ENCODE measurements at places on chromosomes 12 and 14.

GRCh38 chr12:97323154-97323553 is 139.4 kb upstream of the RMST start:
- DNase-seq = no peak

- DNase-seq = no peak
These were observed 43.1 kb upstream of the DICER1 start for GRCh38 chr14:95200404-95200803.

GRCh38 chr12:27398466-27398865 is 48.1 kb upstream of the SMCO2 start:
- DNase-seq = no peak

GRCh38 chr12:10673659-10674384 is at the start of gene STYK1:
STYK1 (minus strand) TSS chr12:10674052; CDS start chr12:10634618, 39,434 bp downstream.
- peak; percentile 67 for DNase-seq

DNA sequence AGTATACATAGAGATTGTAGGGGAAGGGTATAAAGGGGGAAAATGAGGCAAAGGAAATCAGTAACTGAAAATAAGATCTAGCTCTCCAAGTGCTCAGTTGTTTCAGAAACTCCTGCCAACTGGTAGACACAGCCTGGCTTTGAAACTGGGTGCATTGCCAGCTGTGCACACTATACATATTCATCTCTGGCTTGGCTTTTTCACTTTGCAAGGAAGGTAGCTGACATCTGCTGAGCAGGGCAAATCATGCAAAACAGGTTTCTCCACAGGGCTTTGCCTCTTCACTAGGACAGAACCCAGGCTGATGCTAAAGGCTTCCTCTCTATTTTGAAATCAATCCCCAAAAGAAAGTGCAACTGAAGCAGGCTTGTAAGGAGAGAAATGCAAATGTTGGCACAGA is 101.5 kb downstream of the HELB start:
- DNase-seq = no peak

DNA sequence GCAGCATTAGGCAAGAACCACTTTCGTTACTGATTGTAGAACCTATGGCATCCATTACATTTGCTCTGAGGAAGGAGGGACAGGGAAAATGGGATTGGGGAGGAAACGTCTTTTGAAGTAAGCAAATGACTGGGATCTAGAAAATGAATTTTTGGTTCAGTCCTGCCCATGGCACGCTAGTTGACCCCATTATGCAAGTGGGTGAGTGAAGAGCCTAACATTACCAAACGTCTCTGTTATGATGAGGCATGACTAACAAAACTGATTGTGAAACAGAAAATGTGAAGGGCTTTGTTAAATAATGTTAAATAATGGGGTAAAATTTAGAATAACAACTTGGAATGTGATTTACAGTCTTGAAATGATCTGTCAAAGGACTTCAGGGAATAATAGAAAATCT is 38.9 kb downstream of the CPSF2 start:
- DNase-seq = no peak

DNA sequence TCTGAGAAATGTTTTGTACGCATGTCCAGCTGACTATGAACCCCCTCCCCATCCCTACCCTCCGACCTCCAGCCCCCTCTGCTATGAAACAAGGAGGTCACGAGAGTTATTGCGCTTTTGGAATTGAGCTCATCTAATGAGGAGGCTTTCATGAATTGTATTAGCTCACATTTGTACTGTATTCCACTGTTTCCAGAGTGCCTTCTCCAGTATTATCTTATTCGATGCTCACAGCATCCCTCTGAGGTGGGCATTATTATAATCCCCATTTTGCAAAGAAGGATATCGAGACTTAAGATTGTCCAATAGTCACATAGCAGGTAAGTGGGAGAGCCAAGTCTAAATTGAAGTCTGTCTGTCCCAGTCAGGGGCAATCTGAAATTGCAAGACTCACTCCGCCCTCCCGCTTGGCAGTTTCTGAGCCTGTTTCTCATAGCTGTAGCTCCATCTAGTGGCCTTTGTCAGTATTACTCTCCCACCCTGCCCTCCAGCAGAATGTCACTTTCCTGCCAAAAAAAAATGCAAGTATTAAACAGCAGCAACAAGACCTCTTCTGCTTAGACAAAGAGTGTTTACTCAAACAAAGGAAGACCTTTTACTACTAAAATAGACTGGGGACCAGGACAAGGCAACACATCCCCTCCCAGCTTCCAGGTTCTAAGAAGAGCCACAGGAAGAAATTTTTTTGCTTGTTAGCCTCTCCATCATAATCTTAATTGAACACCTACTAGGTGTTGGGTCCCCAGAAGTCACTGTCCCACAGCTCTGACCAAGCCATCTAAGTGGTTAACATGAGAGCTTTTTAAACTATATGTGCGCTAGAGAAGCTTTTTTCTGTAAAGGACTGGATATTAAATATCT is 48.6 kb upstream of the TMEM233 start:
- peak; percentile 13 for DNase-seq

DNA sequence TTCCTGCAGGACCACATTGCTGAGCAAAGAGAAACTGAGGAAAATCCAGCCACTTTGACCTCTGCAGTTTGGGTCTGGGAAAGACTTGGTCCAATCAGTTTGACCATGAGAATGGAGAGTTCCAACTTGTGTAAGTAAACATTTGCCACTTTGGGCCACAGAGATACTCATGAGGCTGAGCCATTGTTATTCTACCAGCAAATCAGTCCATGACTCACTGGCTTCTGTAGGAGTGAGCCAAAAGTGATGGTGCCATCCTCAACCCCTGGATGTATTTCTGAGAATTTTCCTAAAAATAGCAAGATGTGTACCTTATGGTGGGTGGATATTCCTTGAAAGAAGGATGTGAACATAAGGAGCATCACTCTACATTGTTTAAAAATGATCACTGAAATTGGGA is 192.9 kb upstream of the OR4E1 start:
- DNase-seq = no peak

DNA sequence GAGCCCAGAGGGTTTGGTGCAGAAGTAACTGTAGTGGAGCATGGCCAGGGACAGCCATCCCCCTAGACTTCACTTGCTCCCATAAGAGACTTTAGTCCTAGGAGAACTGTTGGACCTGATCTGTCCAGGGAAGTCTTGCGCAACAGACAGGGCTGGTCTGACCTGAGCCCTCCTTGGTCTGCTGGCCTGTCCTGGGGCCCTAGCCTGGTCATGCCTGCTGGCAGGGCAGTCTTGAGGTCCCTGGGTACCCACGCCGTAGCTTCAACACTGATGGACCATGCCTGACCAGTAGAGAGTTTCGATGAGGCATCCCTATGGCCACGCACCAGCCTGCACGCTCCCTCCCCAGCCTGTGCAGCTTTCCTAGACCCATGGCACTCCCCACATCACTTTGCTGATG is 305.7 kb downstream of the GPHN start:
- DNase-seq = no peak

GRCh38 chr14:91925001-91925726 is 22.3 kb downstream of the FBLN5 start:
- DNase-seq = no peak

- DNase-seq = no peak
These were observed 1.6 kb downstream of the FERMT2 start for GRCh38 chr14:52949249-52949648.

DNA sequence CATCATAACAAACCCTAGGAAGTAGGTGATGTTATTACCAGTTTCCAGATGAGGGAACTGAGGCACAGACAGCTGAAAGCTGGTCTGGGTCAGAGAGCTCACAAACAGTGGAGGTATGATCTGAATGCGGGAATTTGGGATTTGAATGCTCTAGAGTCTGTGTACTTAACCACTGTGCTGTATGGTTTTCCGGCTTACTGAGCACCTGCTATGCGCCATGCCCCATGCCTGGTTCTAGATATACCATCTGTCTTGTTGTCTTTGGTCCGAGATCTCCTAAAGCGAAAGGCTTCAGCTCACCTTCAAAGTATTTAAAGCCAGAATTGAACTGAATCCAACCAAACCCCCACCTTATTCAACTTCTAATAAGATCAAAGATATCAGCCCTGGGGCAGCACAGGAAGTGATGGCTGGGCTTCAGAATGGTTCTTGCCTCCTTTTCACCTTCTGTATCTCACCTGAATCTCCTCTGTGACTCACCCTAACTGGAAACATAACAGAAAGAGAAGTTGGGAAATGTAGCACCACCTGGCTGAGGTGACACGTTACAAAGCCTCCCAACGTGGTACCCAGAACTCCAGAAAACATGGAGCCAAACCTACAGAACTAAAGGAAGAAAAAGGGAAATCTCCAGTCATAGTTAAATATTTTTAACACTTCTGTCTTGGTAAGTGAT is 54.3 kb downstream of the PRMT8 start:
- DNase-seq = no peak

- no peak for DNase-seq
These were observed 2.3 kb downstream of the DICER1 start for GRCh38 chr14:95155045-95155444.

DNA sequence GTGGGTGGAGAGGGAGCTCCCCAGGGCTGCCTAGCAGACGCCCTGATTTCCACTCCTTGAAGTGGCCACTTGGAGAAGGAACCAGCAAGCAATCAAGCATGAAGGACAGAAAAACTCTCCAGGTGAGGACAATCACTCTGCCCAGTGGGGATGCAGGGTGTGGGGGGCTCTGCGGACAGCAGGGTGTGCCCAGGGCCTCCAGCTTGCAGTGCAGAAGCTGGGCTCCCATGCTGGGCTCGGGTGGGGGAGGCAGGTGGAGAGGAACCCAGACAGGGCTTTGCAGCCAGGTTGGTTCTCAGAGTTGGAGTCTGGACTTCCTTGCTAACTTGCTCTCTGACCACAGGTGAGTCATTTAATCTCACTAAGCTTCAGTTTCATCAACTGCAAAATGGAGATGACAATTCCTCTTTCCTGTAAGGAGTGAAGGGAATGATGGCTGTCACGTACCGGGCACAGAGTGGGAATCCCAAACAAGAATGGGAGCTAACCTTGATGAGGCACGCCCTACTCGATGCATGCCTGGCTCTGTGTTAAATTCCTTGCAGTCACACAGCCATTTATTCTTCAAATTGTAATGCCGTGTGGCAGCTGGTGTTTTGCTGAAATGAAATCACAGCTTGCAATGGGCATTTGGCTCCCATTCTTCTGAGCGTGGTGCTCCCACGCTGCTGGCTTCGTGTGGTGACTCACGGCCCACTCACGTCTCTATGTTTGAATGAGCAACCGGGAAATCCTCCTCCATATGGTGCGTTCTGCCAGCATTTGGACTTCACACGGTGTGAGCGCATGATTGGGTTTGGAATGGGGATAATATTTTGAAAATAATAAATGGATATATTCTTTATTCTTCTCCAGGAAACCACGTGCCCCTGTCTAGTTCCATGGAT is 75.2 kb downstream of the PRIMA1 start:
- no peak for DNase-seq

GRCh38 chr14:23183479-23183878 is at the start of gene SLC7A8:
SLC7A8 (minus strand) TSS chr14:23183660; CDS start chr14:23182914, 746 bp downstream.
- DNase-seq = peak; percentile 13

DNA sequence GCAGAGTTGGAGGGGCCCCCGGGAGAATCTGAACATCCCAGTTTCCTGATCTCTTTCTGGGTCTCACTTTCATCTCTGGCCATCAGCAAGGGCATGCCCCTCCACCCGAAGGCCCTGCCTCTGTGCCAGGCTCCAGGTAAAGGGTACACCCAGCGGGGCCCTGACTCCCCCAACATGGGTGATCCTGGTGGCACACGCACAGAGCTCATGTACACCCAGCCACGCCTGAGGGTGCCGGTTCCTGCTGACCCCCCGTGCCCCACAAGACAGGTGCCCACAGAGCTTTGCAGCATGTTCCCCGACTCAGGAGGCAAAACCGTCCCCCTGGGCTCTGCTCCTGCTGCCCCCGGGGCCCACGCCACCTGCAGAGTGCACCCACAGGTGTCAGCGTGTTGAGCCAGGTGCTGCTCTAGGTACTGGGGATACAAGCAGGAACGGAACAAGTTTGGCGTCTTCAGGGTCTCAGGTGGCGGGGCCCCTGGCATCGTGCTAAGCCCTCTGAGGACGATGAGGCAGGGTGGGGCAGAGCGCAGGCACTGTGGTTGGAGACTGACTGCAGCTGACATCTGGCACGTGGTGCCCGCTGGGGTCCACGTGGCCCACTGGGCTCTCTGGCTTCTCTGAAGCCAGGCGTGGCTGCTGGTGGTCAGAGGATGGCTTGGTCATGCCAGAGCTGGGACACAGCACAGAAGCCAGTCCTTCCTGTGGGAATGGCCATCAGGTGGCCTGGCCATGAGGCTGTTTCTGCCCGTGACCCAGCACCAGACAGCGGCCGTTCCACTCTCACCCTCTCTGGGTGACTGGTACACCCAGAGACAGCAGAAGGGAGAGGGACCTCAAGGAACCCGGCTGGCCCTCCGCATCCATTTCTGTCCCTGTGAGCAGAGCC is 13.8 kb downstream of the BAG5 start:
- DNase-seq = no peak

DNA sequence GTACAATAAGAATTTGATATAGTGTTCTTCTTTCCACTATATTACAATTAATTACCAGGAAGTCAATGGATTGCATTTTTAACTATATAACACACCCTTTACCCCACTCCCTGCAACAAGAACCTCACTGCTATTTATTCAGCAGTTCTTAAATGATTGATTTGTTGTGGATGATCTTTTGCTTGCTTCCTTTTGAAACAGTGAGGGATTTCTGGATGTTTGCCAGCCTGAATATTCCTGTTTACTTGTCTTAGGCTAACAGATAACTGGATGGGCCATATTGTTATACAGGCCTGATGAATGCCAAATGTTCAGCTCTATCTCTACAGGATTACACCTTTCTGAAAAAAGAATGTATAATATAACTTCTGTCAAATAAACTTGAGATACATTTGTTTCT is 497.6 kb downstream of the APAF1 start:
- DNase-seq = no peak

GRCh38 chr14:25215607-25216006 is 165.7 kb upstream of the STXBP6 start:
- no peak for DNase-seq

- DNase-seq = no peak
These were observed 135.7 kb upstream of the PWP1 start for GRCh38 chr12:107549651-107550480.

DNA sequence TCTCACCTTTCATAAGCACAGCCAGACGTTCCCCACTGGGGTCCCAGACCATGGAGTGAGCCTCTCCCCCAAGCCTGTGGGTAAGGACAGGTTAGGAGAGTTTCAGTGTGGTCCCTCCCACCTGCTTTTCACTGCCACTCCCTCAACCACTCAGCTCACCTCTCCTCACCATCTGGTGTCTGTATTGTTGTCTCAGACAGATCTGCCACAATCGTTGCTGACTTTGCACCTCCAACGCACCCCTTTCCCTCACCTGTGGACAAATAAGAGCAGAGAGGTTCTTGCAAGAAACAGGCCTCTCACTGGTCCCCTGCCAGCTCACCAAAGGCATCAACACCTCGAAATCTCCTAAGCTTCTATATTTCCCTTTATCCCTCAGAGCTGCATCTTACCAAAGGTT is 8.8 kb downstream of the MYG1 start:
- DNase-seq = no peak
